ENCODE measurements at places on chromosomes 3 and 15.

GRCh38 chr3:57890874-57891273 lies 117.3 kb upstream of the FLNB start:
- no peak for DNase-seq

GRCh38 chr3:173737167-173737808 lies 339.7 kb downstream of the NLGN1 start:
- DNase-seq = no peak

GRCh38 chr3:58991026-58991425 lies 58.8 kb downstream of the CFAP20DC start:
- no peak for DNase-seq

DNA sequence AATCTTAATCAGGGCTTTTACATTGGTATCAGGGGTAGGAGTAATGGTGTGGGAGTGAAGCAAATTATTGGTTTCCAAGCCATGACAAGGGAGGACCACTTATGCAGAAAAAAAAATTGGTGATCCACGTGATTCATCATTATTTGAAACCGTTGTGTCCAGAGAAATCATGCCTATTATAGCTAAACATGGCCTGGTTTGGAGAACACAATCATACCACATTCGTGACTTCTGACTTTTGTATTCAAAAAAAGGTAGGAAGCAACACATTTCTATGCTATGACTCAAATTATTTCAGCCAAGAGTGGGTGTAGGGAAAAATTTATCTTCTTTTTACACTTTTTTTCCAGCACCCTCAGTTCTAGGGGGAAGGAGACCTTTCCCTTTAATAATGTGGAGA lies 924.3 kb upstream of the GBE1 start:
- DNase-seq = no peak

DNA sequence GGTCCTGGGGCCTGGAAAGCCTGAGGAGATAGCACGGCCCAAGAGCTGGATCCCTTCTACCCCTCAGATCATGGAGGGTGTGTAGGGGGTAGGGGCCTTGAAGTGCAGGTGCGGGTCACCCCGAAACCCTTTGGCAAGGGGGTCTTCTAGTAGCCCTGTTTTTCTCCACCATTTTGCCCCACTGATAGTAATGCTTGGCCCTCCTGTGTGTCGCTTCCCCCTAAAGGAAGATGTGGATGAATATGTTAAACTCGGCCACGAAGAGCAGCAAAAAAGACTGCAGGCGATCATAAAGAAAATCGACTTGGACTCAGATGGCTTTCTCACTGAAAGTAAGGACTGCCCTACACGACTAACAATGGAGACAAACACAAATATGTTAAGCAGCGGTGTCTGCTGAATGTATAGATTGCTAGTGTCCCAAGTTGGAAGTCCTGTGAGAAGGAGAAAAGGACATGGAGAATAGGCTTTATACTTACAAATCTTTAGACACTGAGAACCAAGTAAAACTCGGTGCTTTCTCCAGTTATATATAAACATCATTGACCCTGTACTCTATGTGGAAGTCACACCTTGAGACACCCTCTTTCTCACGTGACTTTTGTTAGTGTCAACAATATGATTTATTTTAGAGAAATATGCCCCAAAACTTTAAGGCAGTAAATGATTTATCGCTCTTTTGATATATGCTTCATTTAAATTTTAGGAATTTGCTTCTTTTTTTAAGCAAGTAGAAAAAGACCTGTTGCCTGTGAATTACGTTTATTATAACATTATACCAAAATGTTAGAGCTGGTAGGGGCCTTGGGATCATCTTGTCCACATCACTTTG lies 802 bp downstream of the RCN2 start:
- DNase-seq = no peak

DNA sequence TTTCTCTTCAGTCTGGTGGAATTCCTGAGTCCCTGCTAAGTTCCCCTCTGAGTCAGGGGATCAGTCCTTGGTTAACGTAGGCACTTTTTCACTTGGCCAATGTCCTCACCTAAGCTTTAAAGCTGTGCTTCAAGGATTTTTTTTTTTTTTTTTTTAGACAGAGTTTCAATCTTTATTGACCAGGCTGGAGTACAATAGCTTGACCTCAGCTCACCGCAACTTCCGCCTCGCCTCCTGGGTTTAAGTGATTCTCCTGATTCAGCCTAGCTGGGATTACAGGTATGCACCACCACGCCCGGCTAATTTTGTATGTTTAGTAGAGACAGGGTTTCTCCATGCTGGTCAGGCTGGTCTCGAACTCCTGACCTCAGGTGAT lies 220.3 kb downstream of the STT3B start:
- no peak for DNase-seq

- DNase-seq = no peak
These were observed 540 bp upstream of the PPP1R2 start for GRCh38 chr3:195543500-195544229.

DNA sequence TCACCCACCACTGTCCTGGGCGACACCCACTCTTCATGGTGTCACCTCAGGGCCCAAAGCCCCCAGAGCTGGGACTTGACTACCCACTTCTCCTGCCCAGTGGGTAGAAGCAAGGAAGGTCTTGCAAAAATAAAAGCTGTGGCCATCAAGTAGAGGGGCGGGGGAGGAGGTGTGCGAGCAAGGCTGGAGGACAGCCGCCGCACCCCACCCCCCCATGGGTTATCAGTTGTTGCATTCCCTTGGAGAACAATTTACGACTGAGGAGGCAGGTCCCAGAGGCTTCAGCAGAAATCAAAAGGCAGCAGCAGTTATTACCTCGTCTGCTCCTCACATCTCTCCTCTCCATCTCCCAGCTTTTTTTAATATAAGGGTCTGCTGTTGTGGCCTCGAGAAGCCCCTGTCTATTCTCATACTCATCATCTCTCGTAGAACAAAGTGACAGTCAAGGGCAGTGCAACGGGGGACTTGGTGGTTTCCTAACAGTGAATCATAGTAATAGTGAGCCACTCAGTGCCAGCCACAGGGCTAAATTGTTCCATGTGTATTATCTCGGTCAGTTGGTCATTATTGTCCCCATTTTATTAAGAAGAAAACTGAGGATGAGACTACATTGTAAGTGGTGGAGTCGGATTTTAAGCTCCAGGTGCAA lies 116.4 kb downstream of the PDCD6IP start:
- no peak for DNase-seq

DNA sequence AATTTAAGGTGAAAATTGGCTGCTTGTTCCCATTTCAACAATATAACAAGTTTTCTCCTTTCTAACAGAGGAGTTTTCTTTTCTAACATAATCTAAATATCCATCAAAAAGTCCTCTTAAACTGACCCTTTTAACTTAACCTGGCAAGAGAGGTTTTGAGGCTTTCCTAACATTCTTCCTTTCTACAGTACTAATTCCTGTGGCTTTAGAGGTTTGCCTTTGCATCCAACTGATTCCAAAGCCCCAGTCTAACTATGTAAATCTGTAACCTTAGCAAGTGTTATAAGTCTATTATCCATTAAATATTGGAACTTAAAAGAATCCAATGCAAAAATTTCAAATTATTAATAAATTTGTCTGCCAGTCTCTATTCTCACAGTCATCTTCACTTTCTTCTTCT lies 134.1 kb downstream of the ISL2 start:
- DNase-seq = no peak

DNA sequence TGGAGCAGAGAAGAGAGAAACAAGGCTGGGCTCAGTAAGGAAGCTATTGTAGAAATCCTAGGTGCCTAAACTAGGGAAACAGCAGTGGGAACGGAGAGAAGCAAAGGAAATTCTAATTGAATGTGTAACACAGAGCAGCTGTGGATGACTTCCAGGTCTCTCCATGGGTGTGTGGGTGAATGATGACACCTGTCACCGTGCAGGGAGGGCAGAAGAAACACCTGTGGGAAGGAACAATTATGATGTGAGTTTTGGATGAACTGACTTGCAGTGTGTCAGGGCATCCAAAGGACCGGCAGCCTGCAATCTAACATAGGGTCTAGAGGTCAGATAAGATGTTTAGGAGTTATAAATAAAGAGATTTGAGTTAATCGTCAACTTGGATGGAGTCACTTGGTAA lies 144.2 kb downstream of the RYR3 start:
- DNase-seq = no peak

DNA sequence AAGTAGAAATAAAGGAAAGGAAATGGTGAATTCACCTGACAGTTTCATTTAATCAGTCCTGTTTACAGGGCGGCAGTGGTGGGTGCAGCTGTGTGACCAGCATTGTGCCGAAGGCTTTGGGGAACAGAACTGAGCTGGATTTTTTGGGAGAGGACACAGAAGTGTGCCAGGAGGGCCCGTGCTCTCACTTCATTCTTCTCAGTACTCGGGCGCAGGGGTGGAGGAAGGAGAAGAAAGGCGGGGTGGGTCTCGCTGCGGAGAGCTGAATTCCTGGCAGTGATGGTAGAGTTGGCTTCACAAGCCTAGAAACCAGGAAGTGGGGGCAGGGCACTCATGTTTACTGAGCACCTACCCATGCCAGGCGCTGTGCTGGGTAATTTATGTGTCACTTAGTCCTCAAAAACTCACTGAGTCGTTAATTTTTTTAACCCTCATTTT lies 64.6 kb downstream of the CRTC3 start:
- DNase-seq = peak; percentile 60

DNA sequence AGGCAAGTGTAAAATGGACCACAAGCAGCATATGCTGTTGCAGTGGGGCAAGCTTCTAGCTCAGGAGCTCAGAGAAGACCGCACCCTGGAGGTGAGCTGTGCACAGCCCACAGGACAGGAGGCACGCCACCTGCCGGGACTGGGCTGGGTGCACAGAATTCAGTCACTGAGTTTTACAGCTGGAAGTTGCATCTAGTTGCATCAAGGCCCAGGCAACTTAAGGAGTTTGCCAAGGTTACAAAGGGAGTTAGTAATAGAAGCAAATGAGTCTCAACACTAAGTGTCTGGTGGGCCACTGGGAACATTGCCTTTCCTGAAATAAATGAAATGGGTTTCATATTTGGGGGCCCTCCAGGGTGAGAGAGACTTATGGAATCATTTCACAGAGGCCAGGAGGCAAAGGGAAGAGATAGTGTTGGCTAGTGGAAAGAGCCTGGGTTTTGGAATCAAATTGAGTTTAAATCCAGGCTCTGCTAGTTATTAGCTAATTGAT lies 36.0 kb upstream of the TIMP4 start:
- DNase-seq = no peak

DNA sequence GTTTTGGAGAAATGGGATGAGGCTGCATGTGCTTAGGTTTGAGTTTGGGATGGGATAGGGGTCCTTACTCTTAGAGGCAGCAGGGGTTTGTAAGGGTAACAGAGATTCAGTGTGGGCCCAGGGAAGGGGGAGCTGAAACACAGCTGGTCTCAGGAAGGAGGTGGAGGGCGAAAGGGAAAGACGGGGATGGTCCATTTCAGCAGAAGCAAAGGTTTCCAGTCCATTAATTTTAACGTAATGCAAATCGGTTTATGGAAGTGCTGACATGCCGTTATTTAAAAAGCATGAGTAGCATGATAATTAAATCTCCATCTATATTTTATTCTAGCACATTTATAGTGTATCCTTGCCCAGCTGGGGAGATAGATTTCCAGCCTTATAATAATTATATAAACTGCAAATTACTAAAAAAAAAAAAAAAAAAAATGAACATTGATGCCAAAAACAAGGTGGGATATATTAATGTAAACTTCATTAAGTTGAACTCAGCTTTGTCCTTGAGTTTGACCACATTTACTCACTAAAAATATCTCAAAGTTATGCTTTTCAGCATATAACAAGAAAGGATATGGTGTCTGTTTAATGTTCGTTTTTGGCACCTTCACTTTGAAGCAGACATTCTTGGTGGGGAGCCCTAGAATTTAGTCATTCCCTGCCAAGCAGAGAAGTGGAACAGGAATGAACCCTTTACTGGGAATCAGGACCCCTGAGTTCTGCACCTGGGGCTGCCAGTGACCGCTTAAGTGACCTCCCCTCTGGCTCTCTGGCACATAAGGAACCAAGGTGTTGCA lies 234.7 kb downstream of the THSD4 start:
- DNase-seq = no peak

- no peak for DNase-seq
These were observed 4.7 kb downstream of the ABHD5 start for GRCh38 chr3:43695443-43695842.

GRCh38 chr3:31010491-31010890 lies 116.0 kb upstream of the GADL1 start:
- no peak for DNase-seq

- no peak for DNase-seq
These were observed 72.6 kb upstream of the DPH6 start for GRCh38 chr15:35618260-35619188.

DNA sequence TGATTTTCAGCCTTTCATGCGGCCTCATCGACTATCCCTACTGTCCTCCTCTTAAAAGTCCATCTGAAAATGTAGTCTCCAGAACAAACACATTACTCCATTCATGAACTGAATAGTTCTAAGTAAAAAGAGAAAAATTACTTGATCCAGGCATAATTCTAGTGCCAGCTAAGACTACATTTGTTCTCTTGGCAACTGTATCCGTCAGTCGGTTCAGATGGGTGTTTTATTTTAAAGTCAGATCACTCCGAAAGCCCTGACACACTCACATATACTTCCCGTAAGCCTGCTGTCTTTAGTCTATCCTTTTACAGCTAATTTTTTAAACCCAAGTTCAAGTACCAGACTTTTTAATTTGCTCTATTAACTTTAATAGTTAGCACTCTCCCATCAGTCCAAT lies 1102.7 kb downstream of the ROBO1 start:
- no peak for DNase-seq

GRCh38 chr3:58137306-58137705 lies 73.5 kb downstream of the DNASE1L3 start:
- no peak for DNase-seq

GRCh38 chr3:101521211-101521701 lies 8.2 kb upstream of the SENP7 start:
- no peak for DNase-seq

DNA sequence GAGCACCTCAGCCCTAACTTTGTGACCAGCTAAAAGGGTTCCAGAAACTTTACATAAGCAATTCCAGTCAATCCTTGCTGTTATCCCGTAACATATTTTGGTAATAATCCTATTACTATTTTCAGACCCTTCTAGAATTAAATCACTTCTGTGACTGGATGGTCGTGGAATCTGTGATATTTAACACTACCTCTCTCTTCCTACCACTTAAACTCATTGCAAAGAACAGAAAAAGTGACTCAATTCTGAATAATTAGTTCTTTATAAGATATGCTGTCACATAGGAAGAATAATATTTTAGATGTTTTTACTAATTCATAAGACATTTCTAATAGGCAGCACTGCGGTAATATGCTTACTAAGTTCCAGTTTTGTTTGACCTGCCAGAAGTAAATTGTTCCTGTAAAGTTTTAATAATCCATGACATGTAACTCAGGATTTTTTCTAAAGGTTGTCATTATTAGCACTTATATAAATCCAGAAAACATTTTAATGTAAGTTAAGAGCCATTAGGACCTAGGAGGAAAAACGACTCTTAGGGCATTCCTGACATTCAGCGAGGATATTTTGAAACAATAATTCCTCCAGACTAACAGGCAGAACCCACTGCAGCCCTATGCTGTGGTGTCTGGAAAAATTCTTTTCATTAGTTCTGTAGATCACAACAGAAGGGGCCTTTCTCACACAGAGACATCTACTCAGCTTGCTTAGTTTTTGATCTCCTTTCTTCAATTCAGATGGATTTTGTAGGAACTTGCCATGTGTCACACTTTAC lies 113.3 kb upstream of the MBNL1 start:
- DNase-seq = no peak

Measured in stimulated activated CD4-positive, alpha-beta T cell treated with anti-CD3 and anti-CD28 coated beads, Interleukin-1b, Interleukin-23, amount 100 ng/mL, for 1 hour (primary cell).